Ascending aorta (tissue), 2 donors: ENCODE measurements at places on chromosomes 12 and 14. TPM values are rescaled to one million over a fixed set of nuclear protein-coding genes. Genes with fewer than 3 reads are reported as not detected.

DNA sequence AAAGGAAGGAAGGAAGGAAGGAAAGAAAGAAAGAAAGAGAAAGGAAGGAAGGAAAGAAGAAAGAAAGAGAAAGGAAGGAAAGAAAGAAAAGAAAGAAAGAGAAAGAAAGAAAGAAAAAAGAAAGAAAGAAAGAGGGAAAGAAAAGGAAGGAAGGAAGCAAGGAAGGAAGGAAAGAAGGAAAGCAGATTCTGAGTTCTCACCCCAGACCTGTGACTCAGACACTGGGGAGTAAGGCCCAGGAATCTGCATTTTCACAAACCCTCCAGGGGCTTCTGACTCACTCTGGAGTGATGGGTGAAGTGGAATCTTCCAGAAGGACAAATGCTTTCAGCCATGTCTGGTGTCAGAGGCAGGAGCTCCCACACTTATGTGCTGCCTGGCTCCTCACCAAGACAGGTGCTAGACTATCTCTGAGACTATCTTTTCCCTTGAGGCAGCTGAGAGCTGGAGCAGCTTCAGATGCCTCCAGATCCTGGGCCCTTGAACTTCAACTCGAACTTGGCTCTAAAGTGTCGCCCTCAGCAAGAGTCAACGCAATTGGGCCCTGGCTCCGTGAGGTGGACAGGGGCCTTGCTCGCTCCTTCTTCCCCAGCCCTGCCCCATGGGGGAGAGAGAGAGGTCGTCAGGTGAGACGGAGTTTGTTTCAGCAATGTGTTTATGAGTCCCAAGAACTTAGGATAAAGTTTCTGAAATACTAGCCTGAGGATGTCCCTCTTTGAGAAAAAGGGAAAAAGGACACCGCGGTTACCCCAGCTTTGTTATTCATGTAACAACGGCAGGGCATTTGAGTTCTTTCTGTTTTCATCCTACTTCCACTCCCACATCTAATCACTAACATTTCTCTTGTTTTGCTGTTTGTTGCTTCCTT lies 19.8 kb upstream of the SCARB1 start:
- H3K4me3 ChIP-seq = no peak overlapping the region
- no peaks in the 10 kb centered on the region for H3K4me1 ChIP-seq
- no peak overlapping the region for H3K27ac ChIP-seq
- H3K27me3 ChIP-seq = no peaks in the 10 kb centered on the region
- H3K36me3 ChIP-seq = no peaks in the 10 kb centered on the region

- no peaks in the 10 kb centered on the region for H3K27me3 ChIP-seq
- peaks cover 71% of the 10 kb centered on the region for H3K36me3 ChIP-seq
- no peaks in the 10 kb centered on the region for H3K4me1 ChIP-seq
- H3K27ac ChIP-seq = no peak overlapping the region
- H3K4me3 ChIP-seq = no peak overlapping the region
Measured at GRCh38 chr12:111519083-111519482, 80.0 kb downstream of the ATXN2 start.

DNA sequence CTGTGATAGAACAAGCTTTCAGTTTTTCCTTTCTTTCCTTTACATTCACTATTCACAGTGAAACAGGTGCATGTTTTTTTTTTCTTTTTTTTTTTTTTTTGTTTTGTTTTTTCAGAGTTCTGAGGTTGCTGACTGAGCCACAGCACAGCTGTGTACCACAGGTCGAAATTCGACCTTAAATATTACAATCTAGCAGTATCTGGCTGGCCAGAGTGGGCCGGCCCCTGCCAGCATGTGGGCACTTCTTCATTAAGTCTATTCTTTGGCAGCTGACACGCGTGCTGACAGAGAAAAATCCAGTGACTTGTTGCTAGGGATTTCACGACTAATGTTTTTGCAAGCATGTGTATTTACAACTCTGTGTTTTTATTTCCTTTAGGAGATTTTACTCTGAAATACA lies 33.9 kb downstream of the FBXO33 start:
- H3K27me3 ChIP-seq = no peaks in the 10 kb centered on the region
- no peak overlapping the region for H3K4me3 ChIP-seq
- DNase-seq = no peak
- H3K4me1 ChIP-seq = no peaks in the 10 kb centered on the region
- H3K36me3 ChIP-seq = peaks cover 19% of the 10 kb centered on the region
- H3K27ac ChIP-seq = no peak overlapping the region

DNA sequence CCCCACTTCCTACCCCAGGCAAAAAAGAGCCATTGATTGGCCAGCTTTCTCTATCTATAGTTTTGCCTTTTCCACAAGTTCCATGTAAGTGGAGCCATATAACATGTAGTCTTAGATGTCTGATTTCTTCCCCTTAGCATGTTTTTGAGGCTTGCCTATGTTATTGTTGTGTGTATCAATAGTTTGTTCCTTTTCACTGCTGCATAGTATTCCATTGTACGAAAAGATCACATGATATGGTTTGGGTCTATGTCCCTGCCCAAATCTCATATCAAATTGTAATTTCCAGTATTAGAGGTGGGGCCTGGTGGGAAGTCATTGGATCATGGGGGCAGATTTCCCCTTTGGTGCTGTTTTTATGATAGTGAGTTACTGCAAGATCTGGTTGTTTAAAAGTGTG lies 93.6 kb upstream of the RFLNA start:
- H3K27me3 ChIP-seq = no peaks in the 10 kb centered on the region
- no peaks in the 10 kb centered on the region for H3K36me3 ChIP-seq
- H3K4me1 ChIP-seq = no peaks in the 10 kb centered on the region
- no peak overlapping the region for H3K4me3 ChIP-seq
- no peak for DNase-seq
- H3K27ac ChIP-seq = no peak overlapping the region

GRCh38 chr12:42770261-42770660 lies 180.7 kb upstream of the PRICKLE1 start:
- no peaks in the 10 kb centered on the region for H3K4me1 ChIP-seq
- no peak overlapping the region for H3K27ac ChIP-seq
- H3K27me3 ChIP-seq = no peaks in the 10 kb centered on the region
- no peak for DNase-seq
- H3K4me3 ChIP-seq = no peak overlapping the region
- no peaks in the 10 kb centered on the region for H3K36me3 ChIP-seq

TSPAN11 gene
- total RNA-seq = 5.2 TPM

DNA sequence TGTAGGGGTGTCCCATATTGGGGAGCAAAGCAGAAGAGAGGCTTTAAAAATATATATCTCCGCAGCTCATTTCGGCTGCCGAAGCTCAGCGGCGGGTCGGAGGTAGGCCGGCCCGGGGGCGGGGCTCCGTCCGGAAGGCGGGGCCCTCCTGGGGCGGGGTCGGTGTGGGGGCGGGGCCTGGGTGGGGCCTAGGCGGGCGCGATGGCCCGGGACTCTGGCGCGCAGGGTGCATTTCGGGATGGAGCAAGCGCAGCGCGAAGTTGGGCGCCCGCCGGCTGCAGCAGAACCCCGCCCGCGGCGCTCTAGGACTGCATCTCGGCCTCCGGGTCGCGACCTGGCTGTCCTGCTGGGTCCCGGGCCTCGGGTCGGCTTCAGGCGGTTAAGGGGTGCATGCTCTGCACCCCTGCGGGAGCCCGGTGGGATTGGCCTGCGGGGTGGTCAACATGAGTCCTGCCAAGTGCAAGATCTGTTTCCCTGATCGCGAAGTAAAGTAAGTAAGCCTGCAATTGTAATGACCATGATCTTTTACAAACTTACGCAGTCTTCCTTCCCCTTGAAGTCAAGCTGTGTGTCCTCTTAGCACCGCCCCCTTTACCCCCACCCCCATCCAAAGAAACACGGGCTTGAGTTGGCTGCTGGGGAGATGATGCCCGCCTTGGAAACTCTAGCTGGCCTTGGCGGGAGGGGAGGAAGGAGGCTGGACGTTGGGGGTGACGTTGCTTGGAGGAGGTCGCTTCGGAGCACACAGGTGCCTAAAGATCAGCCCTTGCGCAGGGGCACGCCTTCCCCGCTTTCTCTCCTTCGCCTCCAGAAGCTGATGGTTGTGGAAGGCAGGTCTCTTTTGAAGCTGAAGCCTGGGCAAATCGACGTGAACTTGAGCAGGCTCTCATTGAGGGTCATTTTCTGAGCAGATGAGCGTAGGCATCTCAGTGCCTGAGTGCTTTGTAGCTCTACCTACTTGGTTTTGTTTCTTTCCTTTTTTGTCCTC lies 38.4 kb downstream of the ACACB start:
- peaks cover 4% of the 10 kb centered on the region for H3K4me1 ChIP-seq
- H3K4me3 ChIP-seq = peak overlapping the region; percentile 76
- peak overlapping the region; percentile 86 for H3K27ac ChIP-seq
- no peaks in the 10 kb centered on the region for H3K36me3 ChIP-seq
- no peaks in the 10 kb centered on the region for H3K27me3 ChIP-seq

FAM186B gene
- not detected for total RNA-seq

DNA sequence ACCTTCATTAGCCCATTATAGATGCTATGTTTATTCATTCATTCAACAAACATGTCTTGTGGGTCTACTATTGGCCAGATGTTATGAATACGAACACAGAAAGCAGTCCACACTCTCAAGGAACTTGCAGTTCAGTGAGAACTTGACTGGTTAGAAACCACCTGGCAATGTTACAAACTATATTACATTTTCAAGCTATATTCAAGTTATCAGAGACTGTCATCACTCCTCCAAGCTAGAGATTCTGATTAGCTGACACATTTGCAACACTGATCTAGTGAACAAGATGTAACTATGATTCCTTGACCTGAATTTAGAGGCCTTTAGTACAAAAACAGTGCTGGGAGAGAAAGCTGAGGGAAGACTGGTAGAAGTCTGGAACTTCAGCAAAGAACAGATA lies 170.7 kb upstream of the EEA1 start:
- no peak overlapping the region for H3K27ac ChIP-seq
- no peak overlapping the region for H3K4me3 ChIP-seq
- H3K27me3 ChIP-seq = no peaks in the 10 kb centered on the region
- no peak for DNase-seq
- no peaks in the 10 kb centered on the region for H3K4me1 ChIP-seq
- H3K36me3 ChIP-seq = no peaks in the 10 kb centered on the region

AKAP6 gene
- total RNA-seq = 21.1 TPM

DMAC2L gene
- total RNA-seq = 13.5 TPM

GRCh38 chr14:21103710-21104447 lies 3.0 kb downstream of the TMEM253 start:
- DNase-seq = peak; percentile 98
- H3K36me3 ChIP-seq = no peaks in the 10 kb centered on the region
- H3K27ac ChIP-seq = peak overlapping the region; percentile 97

DNA sequence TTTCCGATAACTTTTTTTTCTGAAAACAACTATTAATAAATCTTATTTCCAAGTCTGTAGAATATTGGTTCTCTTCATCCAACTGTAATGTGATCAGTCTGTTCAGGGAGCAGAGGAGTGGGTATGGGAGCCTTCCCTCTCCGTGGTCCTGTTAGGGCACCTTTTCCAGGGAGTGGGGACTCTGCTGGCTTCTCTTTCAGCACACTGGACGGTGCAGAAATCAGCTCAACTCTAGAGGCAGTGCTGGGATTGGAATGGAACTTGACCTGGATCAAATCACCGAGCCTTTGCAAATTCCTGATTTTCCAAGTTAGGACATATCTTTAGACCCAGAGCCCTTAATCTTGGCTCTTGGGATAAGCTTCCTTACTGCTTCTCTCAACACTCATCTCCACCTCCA lies 630.4 kb downstream of the DIO2 start:
- H3K4me1 ChIP-seq = no peaks in the 10 kb centered on the region
- H3K27ac ChIP-seq = no peak overlapping the region
- no peak overlapping the region for H3K4me3 ChIP-seq
